ENCODE measurements at places on chromosomes 4 and X. TPM values are rescaled to one million over a fixed set of nuclear protein-coding genes. Genes with fewer than 3 reads are reported as not detected.

DNA sequence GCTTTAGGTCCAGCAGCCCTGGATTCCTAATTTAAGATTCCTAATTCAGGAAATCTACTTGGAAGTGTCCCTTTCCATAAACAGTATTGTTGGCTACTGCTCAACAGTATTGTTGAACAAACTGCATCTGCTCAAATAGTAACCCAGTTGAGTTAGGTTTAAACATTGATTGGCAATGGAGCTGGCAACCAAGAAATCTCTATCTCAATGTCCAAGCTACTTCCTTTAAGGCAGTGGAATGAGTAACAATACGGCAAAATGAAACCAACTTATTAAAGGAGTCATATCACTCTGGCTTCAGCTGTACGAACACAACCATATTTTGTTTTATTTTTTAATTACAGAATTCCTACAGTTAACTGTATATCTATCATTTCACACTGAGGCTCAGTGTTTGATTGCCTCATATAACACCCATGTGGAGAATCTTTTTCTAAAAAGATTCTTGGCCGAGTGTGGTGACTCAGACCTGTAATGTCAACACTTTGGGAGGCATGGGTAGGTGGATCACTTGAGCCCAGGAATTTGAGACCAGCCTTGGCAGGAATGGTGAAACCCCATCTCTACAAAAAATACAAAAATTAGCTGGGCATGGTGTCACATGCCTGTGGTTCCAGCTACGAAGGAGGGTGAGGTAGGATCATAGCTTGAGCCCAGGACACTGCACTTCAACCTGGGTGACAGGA lies 71.7 kb upstream of the IL13RA1 start:
- peaks cover 3% of the 10 kb centered on the region for H3K36me3 ChIP-seq
- H3K4me3 ChIP-seq: no peak overlapping the region
- no peak overlapping the region for H3K27ac ChIP-seq
- no peaks in the 10 kb centered on the region for H3K27me3 ChIP-seq
- DNase-seq: no peak

The BMPR1B gene
- total RNA-seq: not detected

DNA sequence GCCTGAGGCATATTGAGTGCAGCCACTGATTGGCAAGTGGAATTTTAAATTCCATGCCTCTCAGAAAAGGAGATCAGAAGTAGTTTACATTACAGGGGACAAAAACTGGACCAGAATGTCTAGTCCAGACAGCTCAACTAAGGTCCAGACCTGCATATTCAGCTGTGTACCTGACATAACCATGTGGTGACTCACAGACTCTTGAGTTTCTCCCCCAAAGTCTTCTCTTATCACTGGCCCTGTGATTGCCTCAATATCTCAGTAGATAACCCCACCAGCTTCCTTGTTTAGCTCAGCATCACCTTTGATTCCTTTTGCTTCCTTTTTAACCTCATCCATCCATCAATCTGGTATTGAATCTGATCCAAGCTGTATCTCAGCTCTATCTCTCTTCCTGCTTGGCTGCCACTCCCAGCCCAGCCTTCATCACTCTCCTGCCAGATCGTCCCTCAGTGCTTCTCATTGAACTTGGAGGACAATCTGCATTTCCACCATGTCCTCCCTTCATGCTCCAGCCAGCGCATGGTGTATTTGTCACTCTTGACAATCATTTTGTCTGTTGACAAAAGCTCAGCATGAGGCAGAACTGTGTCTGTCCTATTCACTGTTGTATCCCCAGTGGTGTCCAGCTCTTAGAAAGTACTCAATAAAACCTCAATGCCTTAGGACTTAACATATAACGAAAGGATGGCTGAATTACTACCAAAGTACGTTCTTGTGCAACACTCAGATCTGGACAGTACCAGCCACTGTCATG lies 27.8 kb upstream of the SLC2A9 start:
- peaks cover 10% of the 10 kb centered on the region for H3K4me1 ChIP-seq
- H3K27me3 ChIP-seq: no peaks in the 10 kb centered on the region
- no peak for DNase-seq
- no peak overlapping the region for H3K27ac ChIP-seq
- H3K36me3 ChIP-seq: peaks cover 3% of the 10 kb centered on the region
- H3K4me3 ChIP-seq: no peak overlapping the region

DNA sequence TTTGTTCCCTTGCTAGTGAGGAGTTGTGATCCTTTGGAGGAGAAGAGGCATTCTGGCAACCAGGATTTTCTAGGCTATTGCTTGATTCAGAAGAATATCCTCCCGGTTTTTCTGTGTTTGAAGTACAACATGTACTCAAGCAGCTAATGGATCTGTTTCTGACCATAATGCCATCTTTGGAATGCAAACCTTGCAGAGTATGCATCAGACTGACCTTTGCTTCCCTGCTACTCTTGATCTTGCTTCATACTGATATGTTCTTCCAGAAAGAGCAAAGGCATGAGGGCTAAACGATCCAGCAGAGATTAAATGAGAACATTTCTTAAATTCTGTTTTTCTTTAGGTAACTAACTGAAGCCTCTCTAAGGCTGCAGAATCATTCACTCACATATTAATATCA lies 265.4 kb upstream of the SLC7A11 start:
- no peak overlapping the region for H3K4me3 ChIP-seq
- no peaks in the 10 kb centered on the region for H3K36me3 ChIP-seq
- H3K27ac ChIP-seq: no peak overlapping the region
- DNase-seq: no peak
- no peaks in the 10 kb centered on the region for H3K4me1 ChIP-seq

DNA sequence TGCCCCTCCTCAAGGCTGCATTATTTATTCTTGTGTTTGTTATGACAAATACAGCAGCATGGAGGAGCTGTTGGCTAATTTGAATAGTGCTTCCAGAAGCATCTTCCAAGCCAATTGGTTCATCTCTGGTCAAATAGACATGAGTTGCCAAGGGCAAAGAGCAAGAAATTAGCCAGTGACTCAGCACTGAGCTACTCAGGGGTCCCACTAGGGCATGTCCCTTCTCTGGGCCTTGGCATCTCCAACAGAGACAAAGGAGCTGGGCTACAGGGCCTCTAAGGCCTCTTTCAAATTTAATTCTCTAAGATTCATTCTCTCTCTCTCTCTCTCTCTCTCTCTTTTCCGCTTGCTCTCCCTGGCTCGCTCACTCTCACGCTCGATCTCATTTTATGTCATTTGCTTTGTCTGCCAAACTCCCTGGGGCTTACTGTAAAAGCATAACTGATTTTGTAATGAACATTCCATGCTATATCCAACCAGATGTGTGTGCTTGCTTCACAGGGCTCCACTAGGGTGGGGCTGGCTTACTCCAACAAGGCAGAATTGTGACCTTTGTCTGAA lies 86.7 kb upstream of the MAGEA4 start:
- no peak overlapping the region for H3K27ac ChIP-seq
- H3K4me1 ChIP-seq: no peaks in the 10 kb centered on the region
- no peak for DNase-seq
- H3K4me3 ChIP-seq: no peak overlapping the region
- no peaks in the 10 kb centered on the region for H3K27me3 ChIP-seq
- H3K36me3 ChIP-seq: no peaks in the 10 kb centered on the region

GRCh38 chr4:23717528-23718248 lies 172.2 kb downstream of the PPARGC1A start:
- H3K4me1 ChIP-seq: no peaks in the 10 kb centered on the region
- H3K27me3 ChIP-seq: no peaks in the 10 kb centered on the region
- H3K27ac ChIP-seq: no peak overlapping the region
- DNase-seq: no peak
- no peak overlapping the region for H3K4me3 ChIP-seq

- no peak overlapping the region for H3K4me3 ChIP-seq
- no peak for DNase-seq
- no peaks in the 10 kb centered on the region for H3K4me1 ChIP-seq
- no peaks in the 10 kb centered on the region for H3K36me3 ChIP-seq
- H3K27me3 ChIP-seq: no peaks in the 10 kb centered on the region
Observed at GRCh38 chrX:150942942-150943594, 40.1 kb upstream of the HMGB3 start.

GRCh38 chrX:120367402-120368109 lies 5.7 kb downstream of the ATP1B4 start:
- no peak overlapping the region for H3K4me3 ChIP-seq
- no peaks in the 10 kb centered on the region for H3K36me3 ChIP-seq
- H3K27me3 ChIP-seq: no peaks in the 10 kb centered on the region
- H3K4me1 ChIP-seq: no peaks in the 10 kb centered on the region
- no peak for DNase-seq

- H3K27me3 ChIP-seq: no peaks in the 10 kb centered on the region
- no peaks in the 10 kb centered on the region for H3K4me1 ChIP-seq
- no peaks in the 10 kb centered on the region for H3K36me3 ChIP-seq
Observed at GRCh38 chrX:47807548-47807947, 29.2 kb upstream of the ZNF81 start.

- DNase-seq: no peak
- peaks cover 36% of the 10 kb centered on the region for H3K36me3 ChIP-seq
- H3K27ac ChIP-seq: peak overlapping the region; percentile 29
- H3K4me1 ChIP-seq: peaks cover 19% of the 10 kb centered on the region
- H3K4me3 ChIP-seq: no peak overlapping the region
- H3K27me3 ChIP-seq: no peaks in the 10 kb centered on the region
Observed at GRCh38 chr4:70818173-70818855, 21.4 kb downstream of the GRSF1 start.

All from activated naive CD8-positive, alpha-beta T cell treated with anti-CD3 and anti-CD28 coated beads for 36 hours (primary cell).